ENCODE measurements at places on chromosomes 12 and 14.

DNA sequence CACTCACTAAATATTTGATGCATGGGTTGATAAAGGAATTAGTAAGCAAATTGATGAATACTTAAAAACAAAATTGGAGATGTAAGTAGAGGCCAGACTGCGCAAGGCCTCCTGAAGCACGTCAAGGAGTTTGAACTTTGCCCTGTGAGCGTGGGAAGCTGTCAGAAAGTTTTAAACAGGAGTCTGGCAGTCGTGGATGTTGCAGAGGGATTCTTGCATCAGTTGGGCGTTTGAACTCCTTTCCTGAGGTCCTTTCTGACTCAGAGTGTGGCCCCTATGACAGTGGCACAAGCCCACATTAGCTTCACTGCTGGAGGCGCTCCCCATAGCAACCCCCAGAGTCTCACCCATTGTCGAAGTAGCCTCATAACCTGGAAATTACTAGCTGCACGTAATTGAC is 17.9 kb upstream of the IL22 start:
- DNase-seq, result no peak

DNA sequence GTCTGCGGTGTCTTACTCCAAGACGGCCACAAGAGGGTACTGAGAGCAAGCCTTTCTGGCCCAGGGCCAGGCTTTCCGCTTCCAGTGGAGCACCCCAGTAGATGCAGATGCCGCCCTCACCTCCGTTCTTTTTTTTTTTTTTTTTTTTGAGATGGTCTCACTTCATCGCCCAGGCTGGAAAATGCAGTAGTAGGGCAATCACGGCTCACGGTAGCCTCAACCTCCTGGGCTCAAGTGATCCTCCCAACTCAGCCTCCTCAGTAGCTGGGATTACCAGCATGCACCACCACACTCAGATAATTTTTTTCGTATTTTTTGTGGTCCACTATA is 5.6 kb upstream of the LBHD2 start:
- DNase-seq, result peak; percentile 79

GRCh38 chr14:54226103-54226502 is 170.7 kb upstream of the CDKN3 start:
- no peak for DNase-seq

- DNase-seq, result no peak
Observed at GRCh38 chr12:3199551-3200031, 122.4 kb downstream of the TSPAN9 start.

DNA sequence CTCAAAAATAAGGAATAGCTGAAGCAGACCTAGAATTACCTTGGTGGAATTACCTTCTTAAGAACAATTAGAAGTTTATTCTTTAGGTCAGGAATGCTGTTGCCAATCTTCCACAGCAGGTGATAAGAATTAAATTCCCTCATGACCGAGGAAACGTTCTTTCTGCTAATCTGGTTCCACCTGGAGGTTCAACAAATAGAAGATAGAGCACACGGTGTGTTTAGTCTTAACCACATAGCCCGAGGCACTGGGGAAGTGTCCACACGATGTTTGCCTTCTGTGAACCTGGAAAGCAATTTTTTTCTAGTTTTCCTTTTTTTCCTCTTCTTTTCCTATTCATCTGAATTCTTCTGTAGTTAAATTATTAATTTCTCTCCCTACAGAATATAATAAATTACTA is 906.9 kb downstream of the NRXN3 start:
- no peak for DNase-seq
